Eye (tissue), 1 donor: ENCODE measurements at places on chromosomes 1 and 21.

DNA sequence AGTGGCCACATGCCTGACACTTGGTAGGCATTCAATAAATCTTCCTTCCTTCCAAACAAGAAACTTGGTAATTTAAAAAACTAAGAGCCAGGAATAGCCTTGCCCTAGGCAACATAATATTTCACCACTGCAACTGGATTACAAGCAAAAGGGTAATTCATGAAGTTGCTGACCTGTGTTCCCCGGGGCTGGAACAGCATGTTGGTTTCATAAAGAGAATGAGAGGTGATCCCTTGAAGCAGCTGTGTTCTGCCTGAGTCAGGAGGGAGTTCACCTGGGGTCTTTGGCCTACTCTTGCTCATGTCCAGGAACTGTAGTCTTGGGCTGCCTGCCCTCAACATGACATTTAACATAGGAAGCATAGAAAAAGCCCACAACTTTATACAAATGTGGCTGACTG is 329.0 kb upstream of the DAB1 start:
- no peak for DNase-seq

GRCh38 chr21:31798842-31799704 is 67.2 kb upstream of the SCAF4 start:
- DNase-seq = peak; percentile 34

DNA sequence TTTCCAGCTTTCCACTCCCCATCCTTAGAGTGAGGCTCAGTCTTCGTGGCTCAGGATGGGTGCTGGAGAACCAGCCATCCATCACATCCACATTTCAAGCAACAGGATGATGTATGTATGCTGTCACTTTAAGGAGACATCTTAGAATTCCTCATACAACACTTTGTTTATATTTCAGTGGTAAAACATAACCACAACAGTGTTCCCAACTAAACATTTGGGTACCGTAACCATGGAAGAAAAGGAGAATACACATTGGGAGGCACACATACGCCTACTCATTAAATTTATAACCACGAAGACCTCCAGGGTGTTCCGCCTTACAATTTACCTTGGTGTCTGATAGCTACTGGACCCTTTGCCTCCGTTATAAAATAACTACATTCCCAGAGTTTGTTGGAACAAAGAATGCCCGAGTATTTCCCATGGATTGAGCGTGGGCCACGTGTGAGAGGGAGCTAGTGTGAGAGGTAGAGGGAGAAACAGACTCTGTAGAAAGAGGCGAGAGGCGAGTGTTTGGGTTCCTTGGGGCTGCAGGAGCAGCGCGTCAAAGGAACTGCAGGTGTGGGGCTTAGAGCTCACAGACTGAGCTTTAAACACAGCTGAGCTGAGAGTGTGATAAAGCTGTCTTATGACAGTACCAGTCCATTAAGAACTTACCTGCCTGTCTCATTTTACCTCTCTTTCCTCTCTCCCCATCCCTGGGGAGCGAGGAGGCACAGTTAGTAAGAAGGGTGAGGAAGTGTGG is 111.5 kb upstream of the USP24 start:
- no peak for DNase-seq

DNA sequence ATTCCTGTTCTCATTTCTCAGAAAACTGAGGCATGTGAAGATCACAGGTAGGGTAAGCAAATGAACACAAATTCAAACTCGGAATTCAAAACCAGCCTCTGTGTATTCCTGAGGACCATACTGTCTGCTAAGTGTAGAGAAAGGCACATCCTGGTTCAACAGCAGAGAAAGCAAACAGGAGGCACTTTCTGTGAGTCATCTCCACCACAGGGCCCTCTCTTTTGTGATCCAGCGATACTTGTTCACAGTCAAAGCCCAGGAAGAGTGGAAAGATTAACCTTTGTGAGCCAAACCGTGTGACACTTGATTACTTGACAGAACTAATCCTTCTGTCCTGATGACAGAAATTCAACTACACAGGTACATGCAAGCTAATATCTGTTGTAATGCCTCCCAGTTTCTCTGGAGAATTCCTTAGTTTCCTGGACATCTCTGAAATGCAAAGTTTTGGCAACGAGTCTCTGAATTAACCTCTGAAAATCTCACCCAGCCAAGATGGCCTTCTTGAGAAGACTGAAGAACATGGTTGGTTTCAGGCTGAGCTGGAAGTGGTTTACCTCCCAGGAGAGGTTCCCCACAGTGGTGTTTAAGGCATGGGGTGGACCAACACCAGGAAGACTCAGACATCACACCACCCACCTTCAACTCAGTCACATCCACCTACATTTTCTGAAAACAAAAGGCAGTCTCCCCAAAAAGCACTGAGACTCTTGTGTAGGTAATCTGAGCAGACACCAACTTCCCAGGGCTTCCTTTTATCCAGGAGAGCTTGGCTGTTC is 98.2 kb upstream of the ERG start:
- no peak for DNase-seq

DNA sequence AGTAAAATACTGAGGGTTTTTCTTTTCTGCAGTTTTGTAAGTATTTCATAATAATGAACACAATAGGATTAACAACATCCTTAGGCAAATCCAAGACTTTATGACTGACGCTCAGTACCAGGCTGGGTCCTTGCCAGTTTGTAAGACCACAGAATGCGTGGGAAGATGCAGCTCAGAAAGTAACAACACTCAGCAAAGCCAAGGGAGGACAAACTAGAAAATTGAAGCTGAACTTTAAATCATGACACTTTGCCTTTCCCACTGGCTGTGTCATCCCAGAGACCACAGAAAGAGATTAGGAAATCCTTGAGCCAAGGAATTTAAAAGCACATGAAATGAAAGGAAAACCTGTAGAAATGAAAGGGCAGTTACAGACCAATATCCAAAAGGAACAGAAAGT is 426.3 kb upstream of the CHRM3 start:
- peak; percentile 22 for DNase-seq

GRCh38 chr1:212010004-212010403 is 25.4 kb downstream of the INTS7 start:
- DNase-seq = no peak

- no peak for DNase-seq
Observed at GRCh38 chr1:60461925-60462595, 388.5 kb upstream of the C1orf87 start.

GRCh38 chr1:63264161-63264560 is 58.2 kb upstream of the FOXD3 start:
- no peak for DNase-seq

GRCh38 chr1:212623603-212624002 is 15.0 kb downstream of the ATF3 start:
- no peak for DNase-seq

DNA sequence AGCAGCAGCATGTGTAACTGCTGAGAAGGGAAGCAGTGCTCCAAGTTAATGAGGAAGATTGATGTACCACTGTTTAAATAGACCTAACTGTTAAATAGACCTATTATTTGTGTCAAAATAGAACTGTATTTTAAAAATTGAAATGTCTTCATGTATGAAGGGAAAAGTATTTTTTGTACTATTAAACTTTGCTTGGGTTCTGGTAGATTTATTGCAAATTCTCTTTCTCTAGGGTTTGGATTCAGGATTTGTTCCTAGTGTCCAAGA is 128.3 kb downstream of the OSBPL9 start:
- no peak for DNase-seq

- peak; percentile 95 for DNase-seq
Observed at GRCh38 chr1:229227298-229227919, 43.5 kb upstream of the RAB4A start.

DNA sequence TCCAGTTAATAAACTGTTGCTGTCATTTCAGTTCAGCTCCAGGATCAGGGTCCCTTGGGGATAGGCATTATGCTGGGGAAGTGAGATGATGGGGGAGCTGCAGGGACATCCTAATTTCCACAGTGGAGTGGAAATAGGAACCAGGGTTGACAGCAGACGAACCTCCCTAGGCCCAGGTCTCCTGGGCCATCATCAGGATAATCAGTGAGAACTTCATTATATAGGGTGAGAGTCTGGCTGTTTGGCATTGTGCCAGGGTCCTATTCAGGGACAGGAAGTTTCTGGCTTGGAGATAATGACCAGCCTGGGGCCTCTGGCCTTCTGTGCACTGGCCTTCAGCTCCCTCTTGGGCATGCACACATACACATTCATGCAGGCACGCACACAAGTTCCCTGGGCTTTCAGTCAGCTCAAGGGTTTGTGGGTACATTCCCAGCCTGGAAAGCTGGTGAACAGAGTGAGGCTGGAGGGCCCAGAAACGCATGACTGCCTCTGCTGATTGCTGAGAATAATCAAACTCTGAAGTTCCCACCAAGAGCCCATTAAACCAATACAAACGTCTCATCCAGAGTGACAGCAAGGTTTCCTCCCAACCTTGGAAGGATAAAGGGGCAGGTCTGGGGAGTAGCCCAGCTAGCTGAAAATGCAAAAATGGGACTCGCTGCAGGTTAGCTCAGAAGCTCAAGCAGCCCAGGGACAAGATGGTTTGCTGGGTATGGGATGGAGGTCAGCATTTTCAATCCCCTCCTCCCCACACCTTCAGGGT is 13.9 kb upstream of the LRIG2 start:
- peak; percentile 88 for DNase-seq

DNA sequence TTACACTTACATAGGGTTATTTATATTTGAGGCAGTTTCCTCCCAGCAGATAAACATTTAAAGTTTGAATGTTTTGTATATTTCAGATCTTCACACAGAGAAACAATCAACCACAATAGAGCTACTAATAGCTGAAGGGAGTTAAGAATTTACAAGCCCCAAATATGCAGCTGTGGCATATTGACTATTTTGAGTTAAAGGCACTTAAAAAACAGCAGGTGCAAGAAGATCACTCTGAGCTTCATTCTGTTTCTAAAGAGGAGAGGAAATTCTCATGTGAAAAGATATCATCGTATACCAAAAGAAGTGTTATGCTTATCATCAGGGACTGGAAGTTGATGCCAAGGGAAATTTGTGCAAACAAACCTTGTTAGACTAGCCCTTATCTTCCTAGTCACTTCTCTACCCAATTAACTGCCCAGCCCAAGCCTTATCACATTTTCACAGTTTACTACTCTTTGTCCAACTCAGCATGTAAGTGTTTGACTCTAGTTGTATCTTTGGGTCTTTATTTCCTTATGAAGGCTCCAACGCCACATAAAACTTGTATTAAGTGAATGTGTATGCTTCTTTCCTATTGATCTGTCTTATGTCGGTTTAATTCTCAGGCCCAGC is 66.3 kb upstream of the COG2 start:
- DNase-seq = no peak

- DNase-seq = no peak
Observed at GRCh38 chr1:232965124-232965911, 14.9 kb downstream of the NTPCR start.

DNA sequence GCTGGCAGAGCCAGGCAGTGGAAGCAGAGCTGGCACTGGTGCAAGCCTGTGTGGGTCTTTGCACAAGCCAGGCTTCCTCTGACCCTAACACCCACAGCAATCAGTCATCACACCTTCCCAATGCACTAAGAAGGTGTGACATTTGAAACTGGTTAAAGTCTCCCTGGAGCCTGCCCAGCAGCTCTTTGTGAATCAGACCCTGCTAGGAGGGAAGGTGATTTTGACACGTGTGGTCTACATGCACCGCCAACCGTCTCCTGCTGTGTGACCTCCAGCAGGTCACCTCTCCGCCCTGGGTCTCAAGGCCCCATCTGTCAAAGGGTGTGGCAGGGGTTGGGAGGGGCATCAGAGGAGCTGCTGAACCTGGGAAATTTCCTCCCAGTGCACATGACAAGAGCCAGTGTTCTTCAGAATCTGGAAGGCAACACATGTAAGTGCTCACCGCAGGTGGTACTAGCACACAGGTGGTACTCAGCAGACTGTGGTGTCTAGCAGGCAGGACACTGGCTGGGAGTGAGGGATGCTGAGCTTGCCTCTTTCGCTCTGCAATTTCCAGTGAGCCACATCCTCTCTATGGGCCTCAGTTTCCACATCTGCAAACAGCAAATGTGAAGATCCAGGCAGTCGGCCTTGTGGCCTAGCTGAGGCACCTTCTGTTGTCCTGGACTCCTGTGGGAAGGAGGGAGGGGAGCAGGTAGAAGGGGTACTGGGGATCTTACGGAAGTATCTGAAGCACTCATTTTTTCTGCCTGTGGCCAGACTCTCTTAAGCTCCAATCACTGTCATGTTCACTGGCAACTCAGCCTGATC is 123.2 kb downstream of the DMRTB1 start:
- DNase-seq = no peak

GRCh38 chr1:184025242-184025675 is 12.3 kb downstream of the COLGALT2 start:
- peak; percentile 78 for DNase-seq

DNA sequence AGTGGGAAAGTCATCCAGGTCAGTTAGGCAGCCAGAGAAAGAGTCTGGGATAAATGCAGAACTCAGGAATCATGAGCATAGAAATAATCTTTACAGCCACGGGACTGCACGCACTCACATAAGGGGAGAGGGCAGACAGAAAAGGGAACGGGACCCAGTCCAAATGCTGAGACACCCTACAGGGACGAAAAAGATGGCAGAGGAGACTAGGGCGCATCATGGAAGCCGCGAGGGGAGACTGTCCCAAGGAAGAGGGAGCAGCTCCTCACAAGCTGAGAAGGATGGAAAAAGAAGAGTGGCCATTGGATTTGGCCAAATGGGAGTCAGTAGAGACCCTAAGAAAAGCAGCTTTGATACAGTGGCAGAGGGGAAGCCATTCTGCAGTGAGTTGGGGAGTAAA is 102.9 kb upstream of the TLR5 start:
- DNase-seq = no peak
